Stimulated activated naive CD4-positive, alpha-beta T cell treated with Interleukin-2 at 50 U/mL for 16 hours (primary cell): ENCODE measurements at places on chromosomes 2 and 18.

GRCh38 chr2:41329040-41329439 is 718.8 kb upstream of the PKDCC start:
- DNase-seq, result no peak

DNA sequence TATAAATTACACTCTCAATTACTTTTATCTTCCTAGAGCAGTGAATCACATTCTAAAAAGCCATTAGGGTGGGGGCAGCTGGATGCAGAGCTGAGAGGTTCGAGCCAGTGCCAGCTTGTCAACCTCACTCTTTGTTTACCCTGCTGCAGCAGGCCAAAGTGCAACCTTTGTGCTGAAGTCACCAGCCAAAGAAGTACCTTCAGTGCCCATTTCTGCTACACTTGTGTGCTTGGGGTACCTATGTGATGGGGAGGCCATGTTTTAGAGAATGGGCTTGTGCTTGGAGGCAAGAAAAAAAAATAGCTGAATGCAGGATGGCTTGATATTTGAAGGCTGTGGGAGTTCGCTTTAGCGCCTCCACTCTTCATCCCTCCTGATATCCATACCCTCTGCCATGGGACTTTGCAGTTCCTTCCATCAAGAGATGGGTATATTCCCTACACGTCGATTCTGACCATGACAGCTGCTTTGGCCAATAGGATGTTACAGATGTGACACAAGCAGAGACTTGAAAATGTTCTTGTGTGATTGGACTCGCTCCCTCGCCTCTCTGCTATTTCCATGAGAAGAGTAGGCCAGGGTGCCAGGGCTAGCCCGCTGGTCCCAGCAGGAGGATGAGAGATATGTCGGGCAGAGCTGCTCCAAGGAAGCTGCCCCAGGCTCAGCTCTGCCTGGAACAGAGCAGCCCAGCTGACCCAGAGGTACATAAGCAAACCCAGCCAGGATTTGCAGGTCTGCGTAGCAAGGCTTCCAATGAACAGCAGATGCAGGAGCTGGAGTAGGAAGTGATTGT is 12.7 kb upstream of the FZD5 start:
- no peak for DNase-seq

DNA sequence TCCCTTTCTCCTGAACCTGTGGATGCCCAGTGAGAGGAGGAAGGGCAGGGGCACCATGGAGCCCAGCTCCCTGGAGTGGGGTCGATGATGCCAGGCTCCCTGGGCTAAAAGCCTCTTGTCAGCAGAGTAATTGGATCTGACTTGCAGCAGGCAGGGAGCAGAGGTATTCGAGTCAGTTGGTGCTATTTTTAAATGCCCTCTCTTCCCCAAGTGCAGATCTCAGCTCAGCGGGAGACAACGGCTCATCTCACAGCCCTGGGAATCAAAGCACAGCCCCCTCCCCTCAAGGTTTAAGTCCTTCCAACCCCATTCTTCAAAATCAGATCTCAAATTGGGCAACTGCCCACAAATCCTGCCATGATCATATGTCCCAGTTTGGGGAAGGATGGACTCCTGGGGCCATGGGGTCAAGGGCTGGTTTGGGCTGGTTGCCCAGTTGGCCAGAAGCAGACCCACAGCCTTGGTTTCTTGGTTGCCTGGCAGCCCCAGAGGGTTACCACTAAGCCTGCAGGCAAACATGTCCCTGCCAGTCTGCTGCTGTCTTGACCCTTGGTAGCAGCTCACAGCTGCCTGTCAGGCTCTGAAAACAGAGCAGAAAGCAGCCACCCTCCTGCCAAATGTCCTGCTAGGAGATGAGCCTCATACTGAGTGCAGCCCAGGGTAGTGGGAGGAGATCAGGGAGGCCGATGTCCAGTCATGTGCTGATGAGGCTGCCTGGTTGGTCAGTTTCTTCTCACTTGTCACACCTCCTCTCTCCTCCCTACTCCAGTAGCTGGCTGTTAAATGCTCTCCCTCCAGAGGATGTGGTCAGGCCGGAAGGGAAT is 244.9 kb downstream of the LOXHD1 start:
- no peak for DNase-seq

DNA sequence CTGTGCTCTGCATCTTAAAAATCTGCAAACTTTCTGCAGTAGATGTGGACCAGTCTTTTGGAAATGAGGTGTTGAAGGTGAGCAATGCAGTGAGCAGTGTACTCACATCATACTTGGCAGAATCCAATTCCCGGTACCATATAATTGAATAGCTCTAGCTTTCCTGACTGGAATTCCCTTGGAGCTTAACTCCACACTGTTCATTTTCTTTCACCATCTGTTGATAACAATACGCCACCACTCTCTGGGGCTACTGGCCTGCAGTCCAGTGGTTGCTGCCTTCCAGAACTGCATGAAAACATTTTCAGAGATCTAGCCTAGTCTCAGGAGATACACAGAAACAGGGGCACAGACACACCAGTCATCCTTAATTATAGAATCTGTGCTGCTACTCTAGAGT is 820.0 kb upstream of the NXPH2 start:
- DNase-seq, result no peak

DNA sequence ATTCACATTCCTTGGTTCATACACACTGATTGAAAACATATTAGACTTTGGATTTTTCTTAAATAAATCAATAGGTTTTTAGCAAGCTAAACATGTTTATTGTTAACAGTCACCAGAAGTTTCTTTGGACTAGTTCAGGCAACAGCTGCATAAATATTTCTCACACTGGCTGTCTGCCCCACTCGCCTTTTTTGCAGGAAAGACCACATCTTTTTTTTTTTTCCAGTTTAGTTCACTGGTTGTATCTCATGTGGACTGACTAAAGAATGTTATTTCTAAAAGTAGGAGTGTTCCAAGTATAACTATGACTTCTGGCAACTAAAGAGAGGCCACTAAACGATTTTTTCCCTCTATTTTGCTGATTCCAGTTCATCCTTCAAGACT is 31.1 kb downstream of the SLC40A1 start:
- no peak for DNase-seq

DNA sequence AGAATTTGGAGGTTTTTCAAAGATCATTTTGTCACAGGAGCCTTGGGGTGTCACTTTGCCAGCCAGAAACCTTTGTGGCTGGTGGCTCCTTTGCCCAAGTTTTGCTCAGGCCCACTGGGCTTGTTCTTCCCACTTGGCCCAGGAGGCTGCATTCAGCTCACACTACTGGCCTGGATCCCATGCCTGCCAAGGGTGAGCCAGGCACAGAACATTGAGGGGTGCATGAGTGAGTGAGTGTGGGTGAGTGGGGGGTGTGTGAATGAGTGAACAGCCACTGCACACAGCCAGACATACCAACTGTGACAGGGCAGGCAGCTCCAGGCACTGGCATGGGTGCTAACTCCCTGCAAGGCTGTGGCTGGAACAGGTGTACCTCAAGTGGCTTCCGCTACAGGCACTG is 39.6 kb downstream of the FAM171B start:
- no peak for DNase-seq

DNA sequence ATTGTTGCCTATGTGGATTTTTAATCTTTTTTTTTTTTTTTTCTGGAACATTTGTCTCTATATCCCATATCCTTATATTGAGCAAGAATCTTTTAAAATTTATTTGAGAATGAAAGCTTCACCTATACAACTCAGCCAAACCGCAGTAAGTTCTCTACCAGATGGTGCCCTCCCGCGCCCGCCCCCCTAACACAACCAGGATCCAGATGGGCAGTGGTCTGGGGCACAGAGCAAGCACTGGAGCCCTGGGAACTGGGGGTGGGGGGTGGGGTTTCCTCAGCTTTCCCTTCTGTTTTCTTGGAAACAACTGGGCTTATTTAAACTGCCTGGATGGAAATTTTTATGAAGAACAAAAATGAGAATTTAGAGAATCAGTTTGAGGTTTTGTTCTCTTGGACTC is 74.6 kb downstream of the ACAA2 start:
- DNase-seq, result no peak

DNA sequence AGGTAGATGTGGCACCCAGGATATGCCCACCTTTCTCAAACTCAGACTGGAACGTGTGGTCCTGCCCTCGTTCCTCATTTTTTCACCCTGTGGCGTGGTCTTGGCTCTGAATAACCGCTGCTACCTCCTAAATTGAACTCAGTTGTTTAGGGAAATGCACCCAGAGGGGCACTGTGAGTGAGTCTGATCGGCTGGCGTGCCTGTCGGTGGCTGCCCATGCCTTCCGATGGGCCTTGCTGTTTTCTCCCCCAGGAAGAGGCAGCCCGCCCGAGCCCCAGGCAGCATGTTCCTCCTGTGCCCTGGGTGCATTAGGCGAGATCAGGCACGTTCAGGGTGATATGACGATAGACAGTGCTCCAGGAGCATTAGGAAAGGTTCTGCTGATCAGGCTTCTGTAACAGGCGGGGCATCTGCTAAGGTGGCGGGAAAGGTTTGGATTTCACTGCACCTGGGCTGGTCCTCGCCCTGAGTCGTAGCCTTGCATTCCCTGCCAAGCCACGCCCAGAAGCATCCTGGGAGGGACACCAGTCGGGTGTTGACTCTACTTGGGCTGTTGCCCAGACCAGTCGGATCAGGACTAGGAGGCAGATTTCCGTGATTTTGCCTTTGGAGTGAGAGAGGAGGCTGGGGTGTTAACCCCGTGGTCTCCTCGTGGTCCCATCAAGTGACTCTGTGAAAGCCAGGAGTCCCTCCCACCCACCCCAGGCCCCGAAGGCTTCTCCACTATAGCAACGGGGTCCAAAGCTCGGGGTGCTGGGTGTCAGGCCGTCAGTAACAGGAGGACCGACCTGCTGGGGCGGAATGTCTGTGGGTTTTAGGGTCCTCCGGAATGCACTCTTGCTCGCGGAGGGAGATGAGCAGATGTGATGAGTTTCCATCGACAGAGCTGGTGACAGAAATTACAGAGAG is 75.1 kb downstream of the SH3BP4 start:
- DNase-seq, result no peak

- no peak for DNase-seq
Observed at GRCh38 chr18:51447351-51448342, 250.2 kb upstream of the MEX3C start.

DNA sequence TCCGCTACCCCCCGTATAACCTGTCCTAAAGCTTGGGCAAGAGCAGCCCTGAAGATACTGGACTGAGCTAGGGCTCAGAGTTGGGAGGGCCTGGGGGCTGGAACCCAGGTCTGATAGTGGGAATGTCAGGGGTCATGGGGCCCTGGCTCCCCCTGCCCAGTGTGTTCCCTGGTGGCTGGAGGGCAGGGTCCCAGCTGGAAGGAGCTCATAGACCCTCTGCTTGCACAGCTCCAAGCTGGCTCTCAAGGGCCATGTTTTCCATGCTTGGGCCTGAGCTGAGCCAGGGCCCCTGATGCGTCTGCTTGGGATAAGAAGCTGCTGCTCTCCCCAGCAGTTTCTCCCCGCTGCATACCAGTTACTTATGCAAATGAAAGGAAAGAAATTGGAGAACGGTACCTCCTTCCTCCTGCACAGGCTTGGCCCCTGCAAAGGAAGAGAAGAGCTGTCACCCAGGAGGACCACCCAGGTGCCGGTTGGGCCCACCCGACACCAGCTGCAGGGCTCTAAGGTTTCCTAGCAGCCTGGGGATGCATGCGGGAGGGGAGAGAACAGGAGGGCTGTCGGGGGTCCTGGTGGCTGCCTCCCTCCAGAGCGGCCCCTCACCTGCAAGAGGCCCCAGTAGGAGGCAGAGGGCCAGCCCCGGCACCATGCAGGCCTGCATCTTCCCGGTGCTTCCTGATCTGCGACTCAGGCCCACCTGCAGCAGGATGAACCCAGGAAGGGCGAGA is 628 bp downstream of the OTOS start:
- no peak for DNase-seq

DNA sequence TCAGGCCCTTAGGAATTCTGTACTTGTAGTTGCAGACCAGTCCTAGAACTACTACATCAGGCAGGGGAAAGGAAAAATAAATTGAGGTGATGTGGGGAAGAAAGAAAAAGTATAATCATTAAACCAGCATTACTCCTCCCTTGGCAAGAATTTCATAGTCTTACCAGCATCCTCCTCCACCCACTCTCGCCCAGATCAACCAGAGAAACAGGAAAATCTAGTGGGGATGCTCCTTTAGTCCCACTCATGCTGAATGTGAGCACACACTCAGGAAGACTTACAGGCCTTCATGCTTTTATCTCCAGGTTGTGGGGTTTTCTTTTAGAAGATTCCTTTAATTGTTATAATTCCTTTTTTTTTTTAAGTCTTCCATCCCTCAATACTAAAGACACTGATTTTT is 129.3 kb upstream of the CCDC150 start:
- DNase-seq, result no peak

DNA sequence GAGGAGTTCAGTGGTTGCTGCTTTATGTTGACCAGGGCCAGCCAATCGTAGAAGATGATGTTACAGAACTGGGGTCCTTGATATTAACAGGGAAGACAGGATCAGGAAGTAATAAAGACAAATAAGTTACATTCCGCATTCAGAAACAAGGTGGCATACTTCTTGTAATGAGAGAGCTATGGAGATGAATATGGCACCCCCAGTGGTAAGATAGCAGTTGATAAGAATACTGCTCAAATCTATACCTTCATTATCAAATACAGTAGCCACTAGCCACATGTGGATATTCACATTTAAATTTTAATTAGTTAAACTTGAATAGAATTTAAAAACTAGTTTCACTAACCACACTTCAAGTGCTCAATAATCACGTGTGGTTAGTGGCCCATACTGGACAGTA is 290.4 kb upstream of the RBMS1 start:
- no peak for DNase-seq

DNA sequence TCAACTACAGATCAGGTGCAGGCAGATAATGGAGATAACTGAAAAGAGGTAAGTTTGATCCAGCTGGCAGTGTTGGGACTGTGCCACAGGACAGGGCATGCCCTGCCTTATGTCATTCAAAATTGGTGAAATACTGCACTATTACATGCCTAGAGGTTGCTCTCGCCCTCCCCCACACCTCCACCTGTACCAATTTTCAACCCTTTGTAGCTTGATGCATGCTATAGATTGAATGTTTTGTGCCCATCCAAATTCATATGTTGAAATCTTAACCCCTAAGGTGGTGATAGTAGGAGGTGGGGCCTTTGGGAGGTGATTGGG is 72.1 kb upstream of the LYPD6B start:
- DNase-seq, result no peak

GRCh38 chr2:84539729-84540128 is 23.4 kb downstream of the DNAH6 start:
- DNase-seq, result no peak

GRCh38 chr18:40529478-40529877 is 1425.6 kb upstream of the PIK3C3 start:
- DNase-seq, result no peak

- DNase-seq, result no peak
Observed at GRCh38 chr2:19797871-19798270, 103.9 kb downstream of the TTC32 start.

- DNase-seq, result peak; percentile 49
Observed at GRCh38 chr2:233414777-233415570, 60.7 kb downstream of the DGKD start.

DNA sequence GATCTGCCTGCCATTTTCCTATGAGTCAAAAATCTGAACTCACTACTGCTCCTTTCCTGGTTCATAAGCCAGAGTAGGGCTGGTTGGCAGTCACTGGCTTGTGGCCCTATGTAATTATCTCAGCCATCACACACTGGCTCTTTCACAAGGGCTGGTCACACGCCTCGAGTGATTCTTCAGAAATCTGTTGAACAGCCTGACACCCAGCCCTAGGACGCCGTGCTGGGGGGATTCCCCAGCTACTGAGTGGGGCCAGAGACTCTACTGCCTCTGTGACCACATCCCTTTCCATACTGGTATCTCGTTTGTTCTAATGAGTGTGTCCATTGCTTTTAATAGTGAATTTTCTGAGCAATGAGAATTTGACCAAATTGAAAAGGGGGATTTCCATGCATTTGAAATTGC is 45.8 kb upstream of the RBM44 start:
- DNase-seq, result peak; percentile 8
